ENCODE measurements at places on chromosomes 1 and 21. TPM values are rescaled to one million over a fixed set of nuclear protein-coding genes. Genes with fewer than 3 reads are reported as not detected.

ZNF695 gene
- 2.2 TPM for total RNA-seq

SPRR3 gene
- not detected for total RNA-seq

BNIPL gene
- 0.11 TPM for total RNA-seq

KRTAP19-3 gene
- not detected for total RNA-seq

TCHH gene
- not detected for total RNA-seq

ZNF683 gene
- total RNA-seq: not detected

KRTAP21-2 gene
- not detected for total RNA-seq

SLC45A3 gene
- total RNA-seq: 2.0 TPM

SPRR2G gene
- not detected for total RNA-seq

SLFNL1 gene
- 0.87 TPM for total RNA-seq

CSMD2 gene
- 10.1 TPM for total RNA-seq

IGSF3 gene
- 0.37 TPM for total RNA-seq

TMOD4 gene
- total RNA-seq: not detected

KCNJ15 gene
- total RNA-seq: 0.75 TPM

SPRR2A gene
- not detected for total RNA-seq

LRRC53 gene
- not detected for total RNA-seq

ARTN gene
- 0.50 TPM for total RNA-seq
